ENCODE measurements at places on chromosomes 6 and 20.

- no peak for DNase-seq
Measured at GRCh38 chr6:155504848-155505607, 49.4 kb upstream of the NOX3 start.

GRCh38 chr20:36792422-36792821 lies 18.9 kb upstream of the DSN1 start:
- no peak for DNase-seq

DNA sequence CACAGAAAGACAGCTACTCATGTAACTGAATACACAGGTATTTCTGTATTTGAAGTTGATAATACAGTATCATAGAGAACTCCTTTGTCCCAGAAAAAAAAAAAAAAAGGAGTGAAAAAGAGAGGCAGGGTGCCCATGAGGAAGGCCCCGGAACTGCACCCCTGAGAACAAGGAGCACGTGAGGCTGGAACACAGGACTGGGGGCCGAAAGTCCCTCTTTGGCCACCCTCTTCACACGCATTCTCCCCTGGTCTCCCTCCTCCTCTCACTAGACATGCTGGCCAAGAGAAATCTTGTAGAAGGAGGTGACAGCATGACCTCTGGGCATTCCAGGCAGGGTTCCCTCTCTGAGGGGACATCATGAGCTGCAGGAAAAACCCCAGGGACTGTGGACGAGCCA lies 62.7 kb upstream of the TRAF3IP2 start:
- DNase-seq: no peak

DNA sequence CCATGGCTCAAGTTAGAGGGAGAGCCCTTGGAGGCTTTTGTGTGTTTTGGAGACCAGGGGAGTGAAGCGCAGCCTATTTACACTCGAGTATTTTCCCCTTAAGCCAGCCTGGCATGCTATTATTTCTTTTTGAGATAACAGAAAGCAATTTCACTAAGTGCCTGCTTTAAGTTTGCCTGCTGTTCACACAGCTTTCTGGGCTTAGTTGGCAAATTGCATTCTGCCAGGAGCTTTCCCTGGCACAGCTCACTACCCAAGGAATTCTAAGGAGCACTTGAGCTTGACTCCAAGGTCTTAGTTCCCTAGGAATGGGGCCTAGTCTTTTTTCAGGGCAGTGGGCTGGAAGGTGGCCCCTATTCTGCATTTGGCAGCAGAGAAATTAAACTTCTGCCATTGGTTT lies 19.0 kb upstream of the ASXL1 start:
- DNase-seq: no peak

GRCh38 chr6:136624347-136624746 lies 74.1 kb upstream of the MAP7 start:
- DNase-seq: no peak

DNA sequence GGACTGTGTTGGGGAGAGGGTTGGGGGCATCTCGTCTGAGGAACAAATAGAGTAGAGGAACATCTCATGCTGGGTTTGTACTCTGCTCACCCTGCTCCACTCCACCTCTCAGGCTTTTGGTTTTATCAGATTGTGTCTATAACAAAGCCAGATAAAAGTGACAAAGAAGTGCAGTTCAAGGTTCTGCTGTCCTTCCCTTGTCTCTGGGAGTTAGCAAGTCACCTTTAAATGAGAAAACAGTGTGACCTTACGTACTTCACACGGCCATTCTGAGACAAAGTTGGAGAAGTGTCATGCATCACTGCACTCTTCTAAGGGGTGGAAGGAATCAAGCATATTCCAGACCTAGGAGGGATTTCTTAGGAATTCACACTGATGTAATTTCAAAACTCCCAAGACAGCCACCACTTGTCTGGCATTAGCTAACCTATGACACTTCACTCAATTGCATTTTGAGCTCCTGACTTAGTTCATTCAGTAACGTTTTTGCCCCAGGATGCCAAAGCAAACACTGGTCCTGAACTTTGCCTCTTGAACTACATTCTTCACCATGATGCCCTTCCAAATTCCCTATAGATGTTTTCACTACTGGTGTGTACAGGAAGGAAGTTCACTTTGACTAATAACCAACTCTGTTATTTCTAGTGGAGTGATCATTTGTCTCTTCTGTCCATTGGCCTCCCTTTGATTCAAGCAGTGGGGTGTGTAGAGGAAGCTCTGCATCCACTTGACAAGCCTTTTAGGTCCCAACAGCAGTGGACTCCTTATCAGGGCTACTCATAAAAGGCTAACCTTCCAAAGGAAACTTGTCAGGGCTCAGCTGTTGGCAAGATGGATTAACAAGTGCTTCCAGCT lies 647.6 kb upstream of the FLRT3 start:
- no peak for DNase-seq

- DNase-seq: no peak
Measured at GRCh38 chr6:115969207-115969929, 91.3 kb downstream of the FRK start.

DNA sequence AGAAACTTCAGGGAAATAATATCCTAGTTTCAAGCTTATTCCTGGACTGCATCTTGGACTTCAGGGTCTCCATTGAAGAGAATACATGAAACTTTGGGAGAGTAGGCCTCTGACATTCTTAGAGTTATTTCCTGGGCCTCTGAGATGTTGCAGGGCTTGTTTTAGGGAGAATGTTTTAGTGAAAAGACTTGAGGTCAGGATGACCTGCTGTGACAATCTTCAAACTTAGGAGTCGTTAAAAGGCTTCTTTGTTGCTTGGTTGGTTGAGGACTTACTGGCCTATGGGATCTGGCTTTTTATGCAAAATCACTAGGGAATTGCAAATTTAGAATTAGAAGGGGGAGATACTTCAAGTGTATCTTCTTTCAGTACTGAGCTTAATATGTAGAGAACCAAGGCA lies 613.2 kb upstream of the FLRT3 start:
- no peak for DNase-seq

DNA sequence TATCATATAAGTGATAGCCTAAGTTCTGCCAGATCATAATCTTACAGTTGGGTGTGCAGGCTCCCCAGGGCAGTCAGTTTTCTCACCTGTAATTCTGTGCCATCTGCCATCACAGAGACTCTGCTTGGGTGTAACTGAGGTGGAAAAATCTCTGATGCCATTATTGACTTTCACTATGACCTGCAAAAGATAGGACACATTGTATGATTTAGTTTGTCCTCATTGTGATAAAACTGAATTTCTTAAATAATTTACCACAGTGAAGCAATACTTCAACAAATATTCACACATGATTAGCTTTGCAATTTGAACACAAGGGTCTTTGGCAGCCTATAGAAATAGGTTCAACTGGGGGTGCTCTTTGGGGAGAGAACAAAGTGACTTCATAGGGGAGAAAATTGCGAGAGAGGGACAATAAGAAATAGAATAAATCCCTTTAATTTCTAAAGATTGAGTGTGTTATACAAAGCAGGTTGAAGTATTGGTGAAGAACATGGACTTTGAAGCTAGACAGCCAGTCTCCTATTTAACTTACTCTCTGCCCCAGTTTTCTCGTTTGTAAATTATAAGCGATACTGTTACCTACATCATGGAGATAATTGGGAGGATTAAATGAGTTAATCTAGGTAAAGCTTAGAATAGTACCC lies 27.3 kb downstream of the FAM229B start:
- no peak for DNase-seq

DNA sequence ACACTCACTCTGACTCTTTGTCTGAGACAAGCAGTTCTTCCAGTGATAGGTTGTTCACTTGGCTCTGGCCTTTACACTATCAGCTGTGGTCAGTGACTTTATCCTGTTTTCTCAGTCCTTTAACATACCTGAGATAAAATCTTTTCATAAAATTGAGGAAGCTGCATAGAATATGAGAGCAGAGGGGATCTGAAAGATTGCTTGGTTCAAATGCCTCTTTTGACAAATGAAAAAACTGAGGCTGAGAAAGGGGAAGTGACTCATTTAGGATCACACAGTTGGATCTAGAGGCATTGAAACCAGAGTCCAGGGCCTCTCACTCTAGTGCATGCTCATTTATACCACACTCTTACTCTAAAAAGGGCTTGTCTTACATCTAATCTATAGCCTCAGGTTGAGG lies 277.0 kb upstream of the TBX18 start:
- no peak for DNase-seq

DNA sequence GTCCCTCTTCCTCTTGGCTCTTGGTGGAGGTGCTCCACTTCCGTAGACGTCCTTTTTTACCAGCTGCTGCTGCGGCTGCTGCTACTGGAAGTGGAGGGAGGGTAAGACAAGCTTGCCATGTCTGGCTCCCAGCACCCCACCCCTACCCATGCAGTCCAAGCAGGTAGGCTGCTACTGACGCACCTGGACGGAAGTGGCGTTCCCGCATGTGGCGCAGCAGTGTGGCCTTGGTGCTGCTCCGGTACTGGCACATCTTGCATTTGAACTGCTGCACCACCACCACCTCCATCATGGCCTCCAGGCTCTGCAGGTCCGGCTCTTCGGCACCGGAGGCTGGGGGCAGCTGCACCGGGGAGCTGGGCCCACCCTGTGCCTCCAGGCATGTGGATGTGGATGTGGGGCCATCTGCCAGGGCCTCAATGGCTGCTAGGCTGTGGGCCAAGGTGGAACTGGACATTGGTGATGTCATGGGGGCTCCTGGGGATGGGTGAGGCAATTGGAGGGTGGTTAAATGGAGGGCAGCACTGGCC lies 4.4 kb downstream of the ZNF335 start:
- no peak for DNase-seq

DNA sequence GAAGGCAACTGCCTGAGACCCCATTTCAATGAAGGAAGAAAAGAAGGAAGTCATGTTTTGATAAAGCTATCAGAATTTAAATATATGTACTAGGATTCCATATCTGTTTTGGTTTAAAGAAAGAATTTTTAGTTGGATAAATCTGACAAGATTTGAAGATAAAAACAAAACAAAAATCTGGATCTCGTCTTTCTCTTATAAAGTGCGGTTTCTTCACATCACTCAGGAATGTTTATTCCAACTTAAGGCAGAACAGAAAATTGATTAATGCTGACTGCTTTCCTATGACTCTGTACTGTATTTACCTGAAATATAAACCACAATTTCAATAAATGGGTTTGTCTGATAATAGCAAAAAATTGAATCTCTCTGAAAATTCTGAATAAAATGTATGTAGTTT lies 439.7 kb downstream of the RFPL4B start:
- DNase-seq: no peak

DNA sequence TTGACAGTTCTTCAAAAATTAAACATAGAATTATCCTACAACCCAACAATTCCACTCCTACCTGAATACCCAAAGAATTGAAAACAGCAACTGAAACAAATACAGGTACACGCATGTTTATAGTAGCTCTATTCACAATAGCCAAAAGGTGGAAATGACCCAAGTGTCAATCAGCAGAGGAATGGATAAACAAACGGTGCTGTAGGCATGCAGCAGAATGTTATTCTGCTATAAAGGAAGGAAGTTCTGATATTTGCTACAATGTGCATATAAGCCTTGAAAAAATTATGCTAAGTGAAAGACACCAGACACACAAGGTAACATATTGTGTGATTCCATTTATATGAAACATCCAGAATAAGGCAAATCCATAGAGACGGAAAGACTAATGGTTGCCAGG lies 38.5 kb upstream of the PRELID3B start:
- no peak for DNase-seq

DNA sequence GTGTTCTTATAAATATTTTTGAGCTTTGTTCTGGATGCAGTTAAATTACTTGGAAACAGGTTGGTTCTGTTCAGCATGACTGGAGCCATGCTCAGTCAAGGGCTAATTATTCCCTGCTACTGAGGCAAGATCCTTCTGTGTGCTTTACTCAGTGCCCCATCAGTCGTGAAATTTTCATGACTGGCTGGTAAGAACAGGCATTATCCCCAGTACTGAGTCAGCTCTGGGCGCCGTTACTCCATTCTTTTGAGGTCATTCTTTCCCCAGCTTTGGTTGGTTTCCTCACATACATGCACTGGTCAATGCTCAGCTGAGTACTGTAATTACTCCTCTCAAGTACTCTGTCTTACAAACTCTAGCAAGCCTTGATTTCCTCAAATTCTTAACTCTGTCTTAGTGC lies 71.3 kb downstream of the CDKAL1 start:
- no peak for DNase-seq

DNA sequence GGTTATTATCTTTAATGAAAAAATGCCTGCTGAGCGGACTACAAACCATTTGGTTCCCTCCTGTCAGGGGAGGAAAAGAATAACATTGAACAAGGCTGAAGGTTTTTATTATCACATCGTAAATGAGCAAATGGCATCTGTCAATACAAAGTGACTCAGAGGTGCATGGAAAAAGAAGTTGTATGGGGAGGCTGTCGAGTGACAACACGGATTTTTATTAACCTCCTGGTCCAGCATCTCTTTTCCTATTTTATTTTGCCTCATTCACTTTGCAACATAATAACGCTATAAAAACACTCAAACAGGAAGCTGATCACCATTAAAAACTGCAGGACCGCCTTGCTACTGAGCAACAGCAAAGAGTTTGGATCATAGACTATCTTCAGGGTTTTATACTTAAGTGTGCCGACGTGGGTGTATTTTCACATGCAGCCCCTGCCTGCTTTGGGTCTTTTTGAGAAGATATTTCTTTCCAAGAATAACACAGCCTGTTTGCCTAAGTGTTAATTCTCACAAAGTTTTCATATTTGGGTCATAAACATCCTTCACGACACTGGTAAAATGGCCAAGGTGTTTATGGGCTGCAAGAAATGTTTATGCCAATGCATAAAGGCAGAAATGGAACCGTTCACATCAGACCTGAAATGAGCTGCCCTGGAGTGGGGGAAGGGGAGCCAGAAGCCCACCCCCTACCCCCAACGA lies 132.1 kb upstream of the SALL4 start:
- DNase-seq: no peak

- DNase-seq: no peak
Measured at GRCh38 chr6:96645106-96645505, 82.2 kb downstream of the FHL5 start.

- DNase-seq: no peak
Measured at GRCh38 chr6:30705620-30706019, 11.5 kb downstream of the MDC1 start.

GRCh38 chr20:4074877-4075455 lies 59.6 kb upstream of the RNF24 start:
- DNase-seq: no peak

- DNase-seq: no peak
Measured at GRCh38 chr20:47999166-47999565, 213.9 kb upstream of the SULF2 start.

DNA sequence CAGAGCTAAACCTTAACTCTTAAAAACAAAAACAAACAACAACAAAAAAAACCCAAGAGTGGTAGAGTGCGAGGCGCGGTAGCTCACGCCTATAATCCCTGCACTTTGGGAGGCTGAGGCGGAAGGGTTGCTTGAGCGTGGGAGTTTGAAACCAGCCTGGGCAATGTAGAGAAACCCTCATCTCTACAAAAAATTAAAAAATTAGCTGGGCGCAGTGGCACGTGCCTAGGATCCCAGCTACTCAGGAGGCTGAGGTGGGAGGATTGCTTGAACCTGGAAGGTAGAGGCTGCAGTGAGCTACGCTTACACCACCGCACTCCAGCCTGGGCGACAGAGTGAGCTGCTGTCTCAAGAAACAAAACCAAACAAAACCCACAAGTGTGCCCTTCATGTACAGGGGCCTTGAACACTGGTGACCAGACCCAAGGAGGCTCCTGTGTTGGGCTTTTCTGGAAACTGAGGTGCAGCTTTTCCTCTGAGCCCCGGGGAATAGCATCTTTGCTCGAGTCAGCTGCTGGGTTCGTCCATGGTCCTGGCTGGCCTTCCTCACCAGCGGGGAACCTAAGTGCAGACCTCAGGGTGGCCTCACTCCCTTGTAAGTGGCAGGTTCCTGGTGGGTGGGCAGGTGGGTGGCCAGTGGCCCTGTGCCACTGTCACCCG lies 39.9 kb downstream of the PYGB start:
- no peak for DNase-seq

- DNase-seq: no peak
Measured at GRCh38 chr20:52420805-52421204, 229.2 kb upstream of the ZFP64 start.

- no peak for DNase-seq
Measured at GRCh38 chr6:47134476-47135189, 92.5 kb upstream of the ADGRF1 start.

All from stimulated activated CD4-positive, alpha-beta T cell treated with anti-CD3 and anti-CD28 coated beads, Interleukin-1b, Interleukin-23, amount 100 ng/mL, for 24 hours (primary cell).